Fibroblast of skin of back (primary cell): ENCODE measurements at places on chromosomes 6 and 20.

DNA sequence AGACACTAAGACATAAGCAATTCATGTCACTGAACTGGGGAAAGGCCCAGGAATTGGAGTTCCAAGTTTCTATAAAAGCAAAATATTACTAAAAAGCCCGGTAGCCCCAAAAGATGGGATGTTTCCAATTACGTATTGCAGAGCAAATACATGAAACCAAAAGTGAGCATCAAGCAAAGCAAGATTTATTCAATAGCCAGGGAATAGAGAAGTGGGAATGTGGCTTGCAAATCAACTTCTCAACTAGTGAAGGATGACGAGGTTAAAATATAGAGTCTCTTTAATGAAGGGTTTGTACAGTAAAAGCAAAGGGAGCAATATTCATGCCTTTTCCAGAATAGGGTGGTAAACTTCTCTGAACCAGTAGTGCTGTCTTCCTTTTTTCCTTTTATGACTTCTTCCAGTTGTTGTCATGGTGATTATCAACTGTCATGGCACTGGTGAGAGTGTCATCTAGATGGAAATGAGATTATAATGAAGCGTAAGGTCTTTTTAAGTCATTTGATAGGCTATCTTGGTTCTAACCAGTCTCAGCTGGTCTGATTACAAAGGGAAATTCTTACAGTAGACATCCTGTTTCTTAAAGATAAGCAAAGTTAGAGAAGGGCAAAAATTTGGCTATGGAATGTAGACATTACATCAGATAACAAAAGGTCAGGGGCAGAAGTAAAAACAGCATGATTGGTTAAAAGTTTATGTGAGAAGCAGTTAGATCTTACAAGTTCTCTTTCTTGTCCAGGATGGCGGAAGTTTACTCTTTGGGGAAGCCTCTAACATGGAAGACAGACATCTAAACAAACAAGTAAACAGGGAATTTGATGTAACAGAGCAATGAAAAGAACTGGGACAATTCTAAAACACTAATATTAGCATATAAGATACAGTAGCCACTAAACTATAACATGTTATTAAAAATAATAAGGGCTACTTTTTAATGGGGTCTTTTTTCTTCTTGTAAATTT is 96.9 kb downstream of the TBX18 start:
- DNase-seq, result peak; percentile 28

DNA sequence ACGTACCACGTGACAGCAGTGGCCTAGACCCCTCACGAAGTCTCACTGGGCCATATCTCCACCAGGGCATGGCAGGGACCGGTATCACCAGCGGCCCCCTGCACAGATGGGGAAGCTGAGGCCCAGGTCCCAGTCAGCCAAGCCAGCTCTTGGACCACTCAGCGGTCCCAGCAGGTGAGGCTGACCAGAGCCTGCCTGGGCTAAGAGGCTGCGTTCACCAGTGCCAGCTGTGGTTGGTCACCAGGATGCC is 2.6 kb upstream of the MRGBP start:
- DNase-seq, result no peak

DNA sequence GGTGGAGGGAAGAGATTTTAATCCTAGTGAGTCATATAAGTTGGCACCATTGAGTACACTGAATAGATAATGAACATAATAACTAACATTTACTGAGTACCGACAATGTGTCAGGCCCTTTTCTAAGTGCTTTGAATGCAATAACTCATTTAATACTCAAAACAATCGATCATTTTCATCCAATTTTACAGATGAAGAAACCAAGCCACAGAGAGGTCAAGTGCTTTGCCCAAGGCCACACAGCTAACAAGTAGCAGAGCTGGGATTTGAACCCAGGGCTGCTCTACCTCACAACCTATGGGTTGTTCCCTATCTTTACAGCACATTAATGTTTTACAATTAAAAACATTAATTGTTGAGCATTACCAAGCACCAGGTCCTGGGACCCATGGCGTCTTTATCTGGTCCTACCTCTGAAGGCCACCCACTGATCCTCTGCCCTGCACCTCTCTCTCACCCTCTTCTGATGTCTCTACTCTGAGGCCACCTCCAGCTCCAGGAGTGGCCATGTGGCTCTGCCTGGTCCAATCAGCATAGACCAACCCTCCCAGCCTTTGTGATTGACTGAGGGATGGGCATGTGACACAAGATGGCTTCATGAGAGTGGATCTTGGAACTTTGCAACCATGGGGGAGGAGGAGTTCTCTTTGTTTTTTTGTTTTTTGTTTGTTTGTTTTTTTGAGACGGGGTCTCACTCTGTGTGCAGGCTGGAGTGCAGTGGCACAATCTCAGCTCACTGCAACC is 83.9 kb downstream of the KCNB1 start:
- no peak for DNase-seq

DNA sequence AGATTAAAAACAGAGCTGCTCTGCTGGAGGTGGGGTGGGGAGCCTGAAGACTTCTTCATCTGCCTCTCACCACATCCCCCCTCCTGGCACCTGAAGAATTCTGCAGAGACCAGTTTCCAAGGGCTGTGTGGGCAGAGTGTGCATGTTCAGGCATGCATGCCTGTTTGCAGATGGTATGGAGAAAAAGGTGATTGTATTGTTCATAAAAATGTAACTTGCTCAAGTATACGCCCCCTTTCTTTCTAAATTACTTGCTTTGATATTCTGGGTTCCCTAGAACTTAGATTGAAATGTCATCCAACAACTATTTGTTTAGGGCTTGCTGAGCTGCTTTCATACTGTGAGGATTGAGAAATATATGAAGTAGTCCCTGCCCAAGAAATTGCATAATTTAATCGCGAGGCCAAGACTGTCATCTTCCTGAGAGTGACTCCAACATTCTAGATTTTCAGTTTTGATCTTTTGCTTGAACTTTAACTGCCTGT is 83.6 kb downstream of the LCA5 start:
- DNase-seq, result no peak

GRCh38 chr20:34512955-34513419 is 3.2 kb upstream of the DYNLRB1 start:
- no peak for DNase-seq

DNA sequence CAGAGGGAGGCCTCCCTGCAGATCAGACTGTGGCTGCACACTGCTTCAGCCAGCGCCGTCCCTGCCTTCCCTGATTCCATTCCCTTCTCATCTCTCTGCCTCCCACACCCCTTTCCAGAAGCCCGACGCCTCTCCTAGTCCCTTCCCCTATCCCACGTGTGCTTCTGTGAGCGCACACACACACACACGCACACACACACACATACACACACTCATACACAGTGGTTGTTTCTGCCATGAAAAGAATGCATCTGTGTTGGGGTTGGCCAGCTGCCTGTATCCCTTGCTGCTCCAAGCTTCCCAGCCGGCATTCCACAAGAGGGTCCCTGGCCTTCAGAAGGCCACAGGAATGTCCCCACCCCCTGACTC is 51.7 kb downstream of the MOCS1 start:
- peak; percentile 100 for DNase-seq

DNA sequence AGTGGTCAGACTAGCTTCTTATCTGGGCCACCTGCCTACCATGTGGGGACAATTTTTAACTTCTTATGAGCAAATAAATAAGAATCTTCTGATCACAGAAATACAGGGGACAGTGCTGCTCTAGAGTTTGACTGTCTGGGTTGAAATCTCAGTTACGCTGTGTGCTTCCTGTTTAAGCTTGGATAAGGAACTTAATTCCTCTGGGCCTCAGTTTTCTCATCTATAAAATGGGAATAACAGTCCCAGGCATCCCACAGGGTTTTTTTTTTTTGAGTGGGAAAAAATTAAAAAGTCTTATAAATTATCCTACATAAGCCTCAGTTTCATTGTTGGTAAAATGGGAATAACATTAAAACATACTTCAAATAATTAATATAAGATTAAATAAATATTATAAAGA is 340.9 kb downstream of the ESR1 start:
- no peak for DNase-seq

GRCh38 chr20:41245086-41245707 is 72.3 kb downstream of the ZHX3 start:
- DNase-seq, result no peak

- no peak for DNase-seq
These were observed 46.5 kb upstream of the KLHL31 start for GRCh38 chr6:53712078-53712477.

- no peak for DNase-seq
These were observed 98.5 kb downstream of the ARMC2 start for GRCh38 chr6:108946695-108947094.

GRCh38 chr6:122791310-122791679 is 2.2 kb downstream of the SMPDL3A start:
- DNase-seq, result no peak

DNA sequence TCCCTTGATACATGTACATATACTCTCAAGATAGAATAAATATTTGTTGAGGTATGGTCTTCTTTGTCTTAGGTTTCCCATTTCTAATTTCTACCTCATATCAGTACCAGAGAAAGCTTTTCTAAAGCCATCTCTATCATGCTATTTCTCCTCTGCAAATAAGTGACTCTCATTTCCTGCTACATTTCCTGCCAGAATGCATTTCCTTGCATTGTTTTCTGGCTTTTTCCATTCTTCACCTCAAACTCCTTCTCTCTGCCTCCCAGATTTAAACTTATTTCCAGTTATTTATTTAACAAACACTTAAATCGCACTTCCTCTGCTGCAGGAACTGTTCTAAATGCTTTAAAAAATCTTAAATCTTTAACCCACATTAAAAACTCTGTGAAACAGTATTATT is 74.4 kb upstream of the STMND1 start:
- no peak for DNase-seq

GRCh38 chr6:1313384-1313766 is 1.5 kb downstream of the FOXQ1 start:
- DNase-seq, result no peak

DNA sequence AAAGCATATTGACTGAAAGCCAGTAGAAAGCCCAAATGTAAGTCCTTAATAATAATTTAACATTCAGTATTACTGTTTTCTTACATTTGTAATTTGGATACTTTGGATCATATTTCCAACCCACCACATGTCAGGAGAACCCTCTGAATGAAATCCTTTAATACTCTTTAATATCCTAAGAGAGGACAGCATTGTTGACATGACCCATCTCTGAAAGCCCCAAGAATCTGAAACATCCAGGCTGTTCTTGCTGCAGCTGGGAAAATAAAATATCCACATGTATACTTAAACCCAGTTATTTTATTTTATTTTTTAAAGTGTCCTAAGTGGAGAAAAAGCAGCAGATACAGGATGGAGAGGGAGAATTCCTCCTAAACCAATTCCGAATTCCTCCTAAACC is 130.8 kb upstream of the RIPOR2 start:
- DNase-seq, result peak; percentile 69

- DNase-seq, result no peak
These were observed 133.7 kb upstream of the RIN2 start for GRCh38 chr20:19624221-19624965.

DNA sequence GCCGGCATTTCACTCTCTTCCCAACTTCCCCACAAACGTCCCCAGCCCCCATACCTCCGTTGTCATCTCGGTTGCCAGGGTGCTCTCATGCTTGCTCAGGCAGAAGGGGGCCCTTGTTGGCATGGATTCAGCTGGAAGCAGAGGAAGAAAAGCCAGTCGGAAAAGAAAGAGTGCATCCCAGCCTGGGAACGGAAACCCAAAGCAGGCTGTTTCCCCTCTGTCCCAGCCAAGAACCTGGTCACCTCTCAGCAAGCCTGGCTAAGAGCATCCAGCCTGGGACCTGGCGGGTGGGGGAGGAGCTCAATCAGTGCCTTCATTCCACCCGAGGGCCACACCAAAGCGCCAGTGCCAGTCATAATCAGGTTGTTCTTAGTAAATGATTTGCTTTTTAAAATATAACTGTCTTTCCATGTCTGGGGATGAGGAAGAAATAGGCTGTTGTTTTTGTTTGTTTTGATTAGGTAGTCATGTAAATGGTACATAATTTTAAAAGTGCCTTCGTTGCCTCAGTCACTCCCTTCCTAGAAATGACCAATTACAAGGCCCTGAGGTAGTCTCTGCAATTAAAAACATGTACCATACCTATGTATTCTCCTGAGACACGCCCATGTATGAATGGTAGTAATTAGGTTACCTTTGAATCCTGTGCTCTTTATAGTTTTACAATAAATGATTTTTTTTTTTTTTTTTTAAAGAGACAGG is 21.1 kb downstream of the CHMP4B start:
- peak; percentile 37 for DNase-seq

DNA sequence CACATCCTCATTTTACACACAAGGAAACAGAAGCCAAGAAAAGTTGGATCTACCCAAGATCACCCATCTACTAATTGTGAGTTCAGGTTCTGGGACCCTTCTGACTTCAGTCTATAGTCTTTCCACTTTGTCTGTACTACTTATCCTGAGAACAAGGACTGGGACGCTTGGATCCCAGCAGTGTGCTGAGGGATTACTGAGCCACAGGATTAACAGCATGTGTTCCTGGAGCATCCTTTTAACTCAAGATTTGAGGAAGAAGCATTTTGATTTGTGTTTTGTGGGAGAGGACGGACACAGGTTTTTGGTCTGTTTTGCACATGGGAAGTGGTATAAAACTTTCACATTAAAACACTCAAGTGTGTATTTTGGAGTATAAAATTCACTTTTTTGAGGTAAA is 4.4 kb downstream of the ENPP4 start:
- DNase-seq, result no peak

GRCh38 chr6:25777856-25778649 is 23.5 kb downstream of the SLC17A4 start:
- DNase-seq, result no peak

DNA sequence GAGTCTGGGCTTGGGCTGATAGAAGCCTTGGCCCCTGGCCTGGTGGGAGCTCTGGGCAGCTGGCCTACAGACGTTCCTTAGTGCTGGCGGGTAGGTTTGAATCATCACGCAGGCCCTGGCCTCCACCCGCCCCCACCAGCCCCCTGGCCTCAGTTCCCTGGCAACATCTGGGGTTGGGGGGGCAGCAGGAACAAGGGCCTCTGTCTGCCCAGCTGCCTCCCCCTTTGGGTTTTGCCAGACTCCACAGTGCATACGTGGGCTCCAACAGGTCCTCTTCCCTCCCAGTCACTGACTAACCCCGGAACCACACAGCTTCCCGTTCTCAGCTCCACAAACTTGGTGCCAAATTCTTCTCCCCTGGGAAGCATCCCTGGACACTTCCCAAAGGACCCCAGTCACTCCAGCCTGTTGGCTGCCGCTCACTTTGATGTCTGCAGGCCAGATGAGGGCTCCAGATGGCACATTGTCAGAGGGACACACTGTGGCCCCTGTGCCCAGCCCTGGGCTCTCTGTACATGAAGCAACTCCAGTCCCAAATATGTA is 957 bp upstream of the VEGFA start:
- DNase-seq, result peak; percentile 93

GRCh38 chr20:9353916-9354276 is 160.5 kb upstream of the LAMP5 start:
- DNase-seq, result no peak
